Stimulated activated CD4-positive, alpha-beta T cell treated with anti-CD3 and anti-CD28 coated beads, Interleukin-12 subunit alpha, Interleukin-12 subunit beta, amount 100 ng/mL, for 24 hours (primary cell): ENCODE measurements at places on chromosomes 6 and 20.

DNA sequence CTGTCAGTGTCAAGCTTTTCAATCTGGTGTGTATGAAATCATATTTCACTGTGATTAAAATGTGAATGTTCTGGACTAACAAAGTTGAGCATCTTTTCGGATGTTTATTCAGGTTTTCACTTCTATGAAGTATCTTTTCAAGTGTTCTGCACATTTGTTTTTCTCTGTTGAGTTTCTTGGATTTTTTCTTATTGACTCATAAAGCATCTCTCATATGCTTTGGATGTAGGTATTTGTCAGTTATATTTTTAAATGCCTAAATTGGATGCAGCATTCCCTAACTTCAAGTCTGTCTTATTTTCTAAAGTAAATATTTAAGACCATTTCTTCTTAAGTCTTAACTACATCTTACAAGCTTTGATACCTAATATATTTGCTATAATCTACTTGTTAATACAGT lies 398.0 kb downstream of the PLCB1 start:
- no peak for DNase-seq

GRCh38 chr6:147071776-147072175 lies 132.4 kb upstream of the STXBP5 start:
- no peak for DNase-seq

GRCh38 chr20:20304942-20305341 lies 63.0 kb upstream of the INSM1 start:
- no peak for DNase-seq

DNA sequence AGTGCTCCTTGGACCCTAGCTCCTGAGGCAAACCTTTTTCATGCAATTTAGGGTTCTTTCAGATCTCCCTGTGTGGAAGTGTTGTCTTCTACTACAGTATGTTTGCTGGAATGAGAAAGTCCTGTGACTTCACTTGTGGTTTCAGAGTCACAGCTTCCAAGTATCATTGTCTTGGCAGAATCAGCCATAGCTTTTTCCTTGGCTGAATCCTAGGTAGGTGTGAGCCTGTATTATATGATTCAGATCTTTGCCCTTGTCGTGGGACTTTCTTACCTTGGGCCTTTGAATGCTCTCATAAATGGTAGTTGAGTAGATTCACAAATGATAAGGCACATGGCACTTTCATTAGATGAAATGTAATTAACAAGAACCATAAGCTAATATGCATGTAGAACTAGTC lies 16.5 kb downstream of the CARMIL1 start:
- DNase-seq, result no peak

DNA sequence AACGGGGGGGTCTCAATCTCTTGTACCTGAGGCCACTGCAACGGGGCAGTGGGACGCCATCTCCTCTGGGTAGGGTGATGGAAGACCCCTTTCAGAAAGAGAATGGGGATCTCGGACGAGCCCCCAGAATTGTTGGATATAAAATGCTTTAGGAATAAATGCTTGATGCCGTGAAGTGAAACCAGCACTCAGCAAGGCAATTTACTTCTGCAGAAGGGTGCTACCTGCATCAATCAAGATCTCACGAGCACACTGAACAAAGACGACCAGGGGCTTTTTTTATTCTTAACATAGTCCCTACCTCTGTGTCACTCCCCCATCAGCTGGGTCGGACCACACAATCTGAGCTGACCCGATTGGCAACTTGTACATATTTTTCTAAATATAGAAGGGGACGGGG lies 203.6 kb upstream of the TBX18 start:
- no peak for DNase-seq

DNA sequence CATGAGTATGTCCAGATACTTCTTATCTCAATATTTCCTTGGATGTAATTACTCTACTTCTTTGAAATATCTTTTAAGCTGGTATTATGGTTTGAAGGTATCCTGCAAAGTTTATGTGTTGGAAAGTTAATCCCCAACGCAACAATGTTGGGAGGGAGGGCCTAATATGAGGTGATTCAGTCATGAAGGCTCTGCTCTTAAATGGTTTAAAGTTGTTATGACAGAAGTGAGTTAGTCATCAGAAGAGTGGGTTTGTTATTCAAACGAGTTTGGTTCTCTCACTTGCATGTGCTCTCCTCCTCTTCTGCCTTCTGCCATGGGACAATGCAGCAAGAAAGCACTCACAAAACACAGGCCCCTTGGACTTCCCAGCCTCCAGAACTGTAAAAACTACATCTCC lies 176.3 kb downstream of the KCNQ5 start:
- DNase-seq, result no peak

- no peak for DNase-seq
Observed at GRCh38 chr6:72938104-72938503, 287.2 kb downstream of the KHDC1L start.

GRCh38 chr6:77015350-77015749 lies 447.9 kb downstream of the HTR1B start:
- DNase-seq, result no peak

DNA sequence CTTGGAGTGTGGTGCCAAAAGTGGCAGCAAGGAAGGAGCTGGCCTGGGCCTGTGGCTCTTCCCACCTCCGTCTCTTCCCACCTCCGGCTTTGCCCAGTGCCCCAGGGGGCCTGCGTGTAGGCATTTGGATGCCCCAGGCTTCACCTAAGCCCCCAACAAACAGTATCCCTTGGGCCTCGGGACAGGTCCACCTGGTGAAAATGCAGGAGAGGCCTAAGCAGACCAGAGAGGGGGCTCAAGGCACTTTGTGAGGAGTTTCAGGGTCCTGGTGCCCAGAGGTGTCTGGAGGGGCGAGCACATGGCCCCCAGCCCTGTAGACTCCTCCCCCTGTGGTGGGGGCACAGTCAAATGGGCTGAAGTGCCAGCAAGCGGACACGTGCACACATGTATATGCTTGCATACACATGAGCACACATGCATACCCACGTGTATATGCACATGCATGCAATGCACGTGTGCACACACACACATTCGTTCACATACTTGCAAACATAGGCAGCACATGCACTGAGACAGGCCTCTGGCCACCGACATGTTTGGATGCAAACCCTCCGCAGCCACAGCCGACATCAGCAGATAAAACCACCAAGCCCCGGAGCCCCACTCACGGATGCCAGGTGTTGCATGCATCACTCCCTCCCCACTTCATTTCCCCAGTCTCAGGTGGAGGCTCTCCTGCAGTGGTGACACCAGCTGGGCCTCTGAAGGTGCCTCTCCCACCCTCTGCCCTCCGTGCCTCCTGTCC lies 124.5 kb downstream of the TAF4 start:
- no peak for DNase-seq

GRCh38 chr6:151141685-151142084 lies 98.1 kb upstream of the AKAP12 start:
- no peak for DNase-seq

GRCh38 chr6:49541936-49542335 lies 8.5 kb upstream of the C6orf141 start:
- no peak for DNase-seq

GRCh38 chr6:45558858-45559257 lies 181.1 kb upstream of the SUPT3H start:
- no peak for DNase-seq

DNA sequence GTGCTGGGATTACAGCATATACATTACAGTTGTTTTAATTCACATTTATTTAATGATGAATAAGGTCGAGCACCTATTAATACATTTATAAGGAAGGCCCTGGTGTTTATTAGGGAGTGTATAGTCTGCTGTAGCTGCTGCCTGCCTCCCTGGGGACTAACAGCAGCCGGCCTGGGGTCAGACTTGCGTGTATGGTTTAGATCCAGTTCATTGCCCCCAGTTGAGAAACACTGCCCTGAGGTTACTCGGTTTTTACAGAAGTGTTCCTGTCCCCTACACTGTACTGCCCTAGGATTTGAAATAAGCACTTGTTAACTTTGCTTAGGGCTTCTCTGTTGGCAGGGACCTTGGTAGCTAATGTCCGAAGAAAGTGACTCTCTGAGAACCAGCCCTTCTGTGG lies 4.0 kb downstream of the TTPAL start:
- no peak for DNase-seq

GRCh38 chr20:35327074-35327976 lies 35.1 kb upstream of the FAM83C start:
- no peak for DNase-seq
